Neural progenitor cell (in vitro differentiated cells): ENCODE measurements at places on chromosomes 6 and 20.
A peak's percentile ranks its signal among the peaks of the same experiment; 100 is the strongest.

DNA sequence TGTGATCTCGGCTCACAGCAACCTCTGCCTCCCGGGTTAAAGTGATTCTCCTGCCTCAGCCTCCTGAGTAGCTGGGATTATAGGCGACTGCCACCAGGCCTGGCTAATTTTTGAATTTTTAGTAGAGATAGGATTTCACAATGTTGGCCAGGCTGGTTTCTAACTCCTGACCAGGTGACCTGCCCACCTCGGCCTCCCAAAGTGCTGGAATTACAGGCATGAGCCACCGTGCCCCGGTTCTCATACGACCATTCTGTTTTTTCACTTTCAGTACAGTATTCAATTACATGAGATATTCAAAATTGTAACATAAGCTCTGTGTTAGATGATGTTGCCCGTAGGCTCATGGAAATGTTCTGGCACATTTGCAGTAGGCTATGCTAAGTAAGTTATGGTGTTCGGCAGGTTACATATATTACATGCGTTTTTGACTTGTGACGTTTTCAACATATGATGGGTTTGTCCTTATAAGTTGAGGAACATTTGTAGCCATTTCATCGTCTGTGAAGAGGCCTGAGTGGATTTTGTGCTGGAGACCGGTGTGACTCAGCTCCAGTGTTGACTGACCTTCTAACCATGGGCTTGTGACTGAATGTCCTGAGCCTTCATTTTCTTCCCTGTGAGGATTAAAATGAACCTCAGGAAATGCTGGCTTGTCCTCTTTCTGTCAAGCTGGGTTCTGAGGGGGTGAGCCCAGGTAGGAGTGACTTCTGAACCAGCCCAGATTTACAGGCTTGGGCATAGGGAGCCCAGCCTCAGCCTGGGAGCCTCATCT is 12.2 kb downstream of the PPARD start:
- DNase-seq: no peak

GRCh38 chr20:2259731-2260130 is 36.1 kb upstream of the TGM3 start:
- no peak for DNase-seq

DNA sequence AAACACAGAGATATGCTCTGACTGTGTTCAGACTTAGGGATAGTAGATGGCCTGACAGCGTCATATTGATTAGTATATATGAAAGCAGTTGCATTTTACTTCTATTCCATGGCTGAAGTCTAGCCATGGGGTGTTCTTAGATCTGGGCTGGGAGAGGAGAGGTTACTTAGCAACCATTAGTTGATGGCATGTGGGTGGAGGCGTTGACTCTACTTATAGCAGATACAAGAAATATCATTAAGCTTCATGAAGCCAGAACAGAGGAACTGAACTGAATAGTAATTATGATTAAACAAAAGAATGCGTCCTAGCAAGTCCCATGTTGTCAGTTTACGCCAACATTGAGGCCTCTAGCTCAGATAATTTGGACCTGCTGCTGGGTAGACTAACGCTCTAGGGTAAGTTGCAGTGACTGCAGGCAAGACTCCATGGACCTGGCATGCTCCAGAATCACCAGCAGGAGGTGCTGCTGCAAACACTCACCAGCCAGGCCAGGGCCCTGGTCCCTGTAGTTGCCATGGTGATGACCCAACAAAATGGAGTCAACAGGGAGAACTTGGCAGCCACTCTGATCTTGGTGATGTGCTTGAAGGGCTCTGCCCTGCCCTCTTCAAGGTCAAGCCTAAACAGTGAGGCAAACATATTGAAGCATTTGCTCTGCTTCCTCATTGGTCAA is 477.3 kb downstream of the PREX1 start:
- peak; percentile 62 for DNase-seq

DNA sequence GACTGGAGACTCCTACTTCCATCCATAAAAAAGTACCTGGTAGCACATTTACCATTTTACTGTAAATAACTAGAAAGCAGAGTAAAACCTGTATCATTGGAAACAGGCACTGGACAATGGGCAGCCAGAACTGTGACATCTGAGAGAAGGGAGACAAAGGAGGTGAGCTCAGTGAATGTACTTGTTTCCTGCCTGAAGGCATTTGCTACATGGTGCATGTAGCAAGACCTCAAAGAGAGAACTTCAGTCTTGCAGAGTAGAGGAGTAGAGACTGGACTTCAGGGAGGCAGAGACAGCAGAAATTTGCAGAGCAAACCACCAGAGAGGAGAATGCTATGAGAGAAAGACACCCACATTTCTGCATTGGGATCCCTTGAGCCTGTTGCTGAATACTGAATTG is 171.0 kb upstream of the CCN2 start:
- no peak for DNase-seq

DNA sequence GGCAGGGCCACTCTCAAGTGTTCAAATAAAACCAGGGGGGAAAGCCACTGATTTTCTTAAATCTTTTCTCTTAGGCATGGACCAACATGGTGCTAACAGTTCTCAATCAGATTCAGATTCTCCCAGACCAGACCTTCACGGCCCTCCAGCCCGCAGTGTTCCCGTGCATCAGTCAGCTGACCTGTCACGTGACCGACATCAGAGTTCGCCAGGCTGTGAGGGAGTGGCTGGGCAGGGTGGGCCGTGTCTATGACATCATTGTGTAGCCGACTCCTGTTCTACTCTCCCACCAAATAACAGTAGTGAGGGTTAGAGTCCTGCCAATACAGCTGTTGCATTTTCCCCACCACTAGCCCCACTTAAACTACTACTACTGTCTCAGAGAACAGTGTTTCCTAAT is 41.5 kb upstream of the SMIM28 start:
- no peak for DNase-seq

DNA sequence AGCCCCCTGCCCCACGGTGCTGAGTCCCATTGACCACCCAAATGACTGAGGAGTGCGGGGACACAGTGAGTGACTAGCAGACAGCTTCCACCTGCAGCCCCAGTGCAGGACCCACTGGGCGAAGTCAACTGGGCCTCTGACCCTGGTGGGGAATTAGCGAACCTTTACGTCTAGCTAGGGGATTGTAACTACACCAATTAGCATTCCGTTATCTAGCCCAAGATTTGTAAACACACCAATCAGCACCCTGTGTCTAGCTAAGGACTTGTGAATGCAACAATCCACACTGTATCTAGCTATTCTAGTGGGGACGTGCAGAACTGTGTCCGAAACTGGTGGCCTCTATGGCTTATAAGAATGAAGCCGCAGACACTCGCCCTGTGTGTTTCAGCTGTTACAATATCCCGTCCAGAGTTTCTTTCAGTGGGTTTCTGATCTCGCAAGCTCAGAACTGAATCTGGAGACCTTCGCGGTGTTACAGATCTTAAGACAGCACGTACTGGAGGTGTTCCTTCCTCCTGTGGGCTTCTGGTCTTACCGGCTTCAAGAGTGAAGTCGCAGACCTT is 21.1 kb upstream of the GMPR start:
- DNase-seq: no peak

- peak; percentile 69 for DNase-seq
These were observed 3.9 kb downstream of the ZMYND8 start for GRCh38 chr20:47352332-47353238.

DNA sequence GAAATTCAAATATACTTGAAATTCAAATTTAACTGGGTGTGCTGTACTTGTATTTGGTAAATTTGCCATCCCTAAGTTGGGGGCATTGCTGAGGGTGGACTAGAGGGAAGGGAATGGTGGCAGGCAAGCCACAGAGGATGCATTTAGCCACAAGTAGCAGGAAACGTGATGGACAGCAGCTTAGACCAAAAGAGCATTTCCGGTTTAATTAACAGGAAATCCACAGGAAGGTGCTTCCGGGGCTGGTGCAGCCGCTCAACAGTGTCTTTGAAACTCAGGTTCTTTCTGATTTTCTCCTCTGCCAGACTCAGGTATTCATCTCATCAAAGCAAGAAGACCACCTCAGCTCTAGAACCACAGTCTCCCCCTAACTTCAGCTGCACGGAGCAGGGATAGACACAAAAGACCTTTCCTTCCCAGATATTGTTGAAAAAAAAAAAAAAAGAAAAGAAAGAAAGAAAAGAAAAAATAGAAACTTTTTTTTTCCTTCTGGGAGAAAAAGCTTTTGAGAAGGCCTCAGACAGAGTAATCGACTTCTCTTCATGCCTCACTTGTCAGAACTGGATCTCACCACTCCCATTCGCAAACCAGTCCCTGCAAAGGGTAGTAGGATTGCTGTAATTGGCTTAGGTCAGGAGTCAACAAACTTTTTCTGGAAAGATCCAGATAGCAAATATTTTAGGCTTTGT is 8.0 kb upstream of the BCAS1 start:
- no peak for DNase-seq

DNA sequence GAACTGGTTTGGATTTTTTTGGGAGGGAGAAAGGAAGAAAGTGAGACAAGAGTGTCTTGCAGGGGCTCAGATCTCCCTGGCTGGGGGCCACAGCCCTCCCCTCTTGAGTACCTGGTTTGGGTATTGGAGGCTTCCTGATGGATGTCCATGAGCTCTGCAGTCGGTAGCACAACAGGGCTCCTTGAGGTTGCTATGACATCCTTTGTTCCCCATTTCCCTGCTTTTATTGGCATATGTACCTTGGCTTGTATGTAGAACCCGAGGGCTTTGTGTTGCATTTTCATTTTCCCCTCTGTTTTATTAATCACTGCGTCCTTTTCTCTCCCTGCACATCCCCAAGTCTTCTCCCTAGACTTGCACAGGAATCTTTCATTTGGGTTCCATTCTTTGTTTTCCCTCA is 355.5 kb upstream of the TSHZ2 start:
- no peak for DNase-seq

- DNase-seq: peak; percentile 100
These were observed 6.6 kb downstream of the L3MBTL1 start for GRCh38 chr20:43513931-43514647.

- DNase-seq: no peak
These were observed 60.0 kb downstream of the PRL start for GRCh38 chr6:22236626-22237414.

DNA sequence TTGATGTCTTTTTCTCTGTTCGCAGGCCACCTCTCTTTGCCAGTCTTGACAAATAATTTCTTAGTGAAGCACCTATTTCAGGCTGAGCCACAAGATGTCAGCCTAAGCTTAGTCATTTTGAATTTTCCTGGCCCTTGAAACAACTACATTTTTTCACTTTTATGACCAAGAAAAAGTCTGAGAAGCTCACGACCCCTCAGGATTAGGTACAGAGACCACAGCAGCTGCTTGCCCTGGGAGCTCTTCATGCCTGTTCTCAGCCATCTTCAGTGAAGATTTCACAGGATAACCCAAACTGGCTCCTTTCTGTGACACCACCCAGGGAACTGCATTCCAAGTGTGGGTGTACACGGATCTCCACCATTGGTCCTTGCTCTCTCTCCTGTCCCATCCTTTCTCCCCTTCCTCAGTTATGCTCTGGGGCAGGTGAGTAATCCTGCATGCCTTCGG is 38.4 kb upstream of the SPTLC3 start:
- DNase-seq: peak; percentile 56

DNA sequence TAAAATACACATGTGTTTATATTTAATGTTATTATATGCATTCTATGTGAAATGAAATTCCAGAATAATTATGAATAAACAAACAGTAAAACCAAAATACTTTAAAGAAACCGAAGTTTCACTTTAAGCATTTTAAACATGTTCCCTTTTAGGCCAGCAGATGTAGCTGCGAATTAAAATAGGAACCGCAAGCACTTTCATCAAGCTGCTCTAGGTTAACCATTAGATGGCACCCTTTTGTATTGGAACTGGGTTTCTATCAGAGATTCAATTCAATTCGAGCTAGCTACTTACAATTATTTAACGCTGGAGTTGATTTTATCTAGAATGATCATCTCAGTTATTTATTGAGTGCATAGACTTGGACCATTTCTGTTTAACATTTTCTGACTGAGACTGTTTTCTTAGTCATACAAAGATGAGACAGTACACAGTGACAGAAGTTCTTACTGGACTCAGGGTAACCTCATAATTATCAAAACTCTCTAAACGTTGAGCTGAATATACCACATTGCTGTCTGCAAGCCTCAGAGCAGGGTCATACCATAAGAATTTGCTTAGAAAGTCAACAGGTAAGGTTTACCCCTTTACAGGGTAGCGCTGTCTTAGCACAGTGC is 8.5 kb downstream of the TMEM242 start:
- DNase-seq: peak; percentile 72

GRCh38 chr6:3726421-3726820 is 25.1 kb downstream of the PXDC1 start:
- no peak for DNase-seq

- no peak for DNase-seq
These were observed 246.5 kb downstream of the RIMS1 start for GRCh38 chr6:72132851-72133250.

DNA sequence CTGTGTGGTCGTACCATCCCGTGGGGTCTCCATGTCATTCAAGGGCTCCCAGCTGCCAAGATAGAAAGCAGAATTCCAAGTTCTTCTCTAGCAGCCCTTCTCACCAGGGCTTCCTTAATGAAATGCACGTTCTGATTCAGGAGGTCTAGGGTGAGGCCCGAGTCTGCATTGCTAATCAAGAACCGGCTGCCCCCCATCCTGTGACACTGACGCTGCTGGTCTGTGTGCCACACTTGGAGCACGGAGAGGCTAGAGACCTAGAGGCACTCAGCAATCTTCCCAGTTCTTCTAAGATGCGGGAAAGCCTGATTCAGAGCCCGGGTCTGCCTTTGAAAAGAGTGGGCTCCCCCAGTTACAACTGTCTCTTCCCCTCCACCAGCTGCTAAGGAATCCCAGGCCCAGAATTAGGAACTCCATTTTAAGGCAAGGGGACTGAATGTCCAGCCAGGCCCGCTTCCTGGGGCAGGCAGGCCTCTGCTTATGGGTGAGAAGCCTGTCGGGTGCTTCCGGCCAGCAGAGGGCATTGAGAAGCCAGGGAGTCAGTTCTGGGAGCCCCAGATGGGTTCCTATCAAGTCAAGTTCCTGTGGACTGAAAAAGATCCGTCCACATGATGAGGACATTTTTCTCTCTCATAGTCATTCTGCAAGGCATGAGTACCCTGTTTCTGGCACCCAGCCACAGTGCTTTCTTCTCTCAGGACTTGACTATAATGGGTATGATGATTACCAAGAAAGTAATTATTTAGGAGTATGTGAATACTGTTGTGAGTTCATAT is 69.8 kb upstream of the RIN2 start:
- DNase-seq: peak; percentile 53

DNA sequence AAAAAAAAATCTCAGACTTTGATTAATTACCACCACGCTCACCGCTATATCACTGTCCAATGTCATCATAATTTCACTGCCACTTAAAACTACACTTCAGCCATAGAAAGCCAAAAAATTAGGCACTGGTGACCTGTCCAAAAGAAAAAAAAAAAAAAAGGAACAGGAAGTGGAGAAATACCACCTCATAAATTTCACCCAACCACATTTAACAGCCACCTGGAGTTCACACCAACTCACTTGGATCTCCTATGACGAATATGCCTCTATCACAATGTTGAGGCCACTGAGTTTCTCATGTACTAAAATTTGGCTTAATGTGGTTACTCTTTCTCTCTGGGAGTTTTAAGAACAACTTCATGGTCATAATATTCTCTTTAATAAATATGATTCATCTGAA is 237.5 kb upstream of the RSPO3 start:
- DNase-seq: no peak

DNA sequence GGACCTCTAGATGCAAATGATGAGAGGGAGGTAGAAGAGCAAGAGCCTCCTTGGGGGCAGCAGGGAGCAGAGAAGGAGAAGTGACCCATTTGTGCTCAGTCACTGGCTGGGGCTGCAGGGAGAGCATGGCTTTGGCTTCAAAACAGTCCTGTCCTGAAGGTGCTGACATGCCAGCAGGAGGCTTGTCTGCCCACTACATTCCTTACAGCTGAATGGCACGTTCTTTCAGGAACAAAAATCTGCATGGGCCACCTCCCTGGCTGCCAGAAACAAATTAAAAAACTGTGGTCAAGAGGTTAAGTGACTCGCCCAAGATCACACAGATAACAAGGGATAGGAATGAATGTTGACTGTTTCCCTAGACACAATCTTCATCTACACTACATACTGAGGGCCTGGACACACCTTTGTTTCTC is 188.8 kb downstream of the HIVEP2 start:
- DNase-seq: no peak
